ENCODE measurements at places on chromosomes 5 and 9.

- no peak for DNase-seq
Measured at GRCh38 chr9:132752877-132753592, 82.8 kb downstream of the GTF3C4 start.

DNA sequence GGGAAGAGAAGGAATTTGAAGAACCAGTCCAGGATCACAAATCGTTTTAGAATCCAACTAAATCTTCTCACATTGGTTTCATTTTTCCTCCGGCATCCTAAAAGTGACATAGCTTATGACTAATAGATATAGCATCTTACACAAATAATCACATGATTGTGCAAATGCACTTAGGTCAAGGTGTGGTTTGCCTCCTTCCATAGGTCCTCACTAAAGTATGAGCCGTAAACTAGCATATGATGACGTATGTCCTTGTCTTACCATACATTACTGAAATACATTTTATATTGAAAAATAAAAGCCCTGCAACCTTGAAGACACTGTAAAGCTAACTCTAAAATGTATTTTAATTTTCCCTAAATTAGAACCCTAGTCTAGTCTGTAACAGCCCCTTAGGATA lies 362.7 kb upstream of the ADAMTS16 start:
- DNase-seq: no peak

DNA sequence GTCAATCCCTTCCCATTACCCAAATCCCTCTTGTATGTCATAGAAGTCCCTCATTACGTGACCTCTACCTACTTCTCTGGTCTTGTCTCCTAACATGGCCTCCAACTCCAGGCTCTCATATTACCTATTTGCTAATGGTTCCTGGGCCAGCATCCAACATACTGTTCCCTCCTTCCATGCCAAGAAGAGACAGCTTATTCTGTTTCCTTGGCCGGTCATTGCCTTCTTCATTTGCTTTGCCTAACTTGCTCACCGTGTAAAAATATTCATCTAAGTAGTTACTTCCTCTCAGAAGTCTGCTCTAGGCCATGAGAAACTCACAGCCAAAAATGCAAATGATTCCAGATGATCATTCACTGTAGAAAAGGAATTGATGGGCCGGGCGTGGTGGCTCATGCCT lies 8.9 kb upstream of the IL6ST start:
- DNase-seq: no peak

DNA sequence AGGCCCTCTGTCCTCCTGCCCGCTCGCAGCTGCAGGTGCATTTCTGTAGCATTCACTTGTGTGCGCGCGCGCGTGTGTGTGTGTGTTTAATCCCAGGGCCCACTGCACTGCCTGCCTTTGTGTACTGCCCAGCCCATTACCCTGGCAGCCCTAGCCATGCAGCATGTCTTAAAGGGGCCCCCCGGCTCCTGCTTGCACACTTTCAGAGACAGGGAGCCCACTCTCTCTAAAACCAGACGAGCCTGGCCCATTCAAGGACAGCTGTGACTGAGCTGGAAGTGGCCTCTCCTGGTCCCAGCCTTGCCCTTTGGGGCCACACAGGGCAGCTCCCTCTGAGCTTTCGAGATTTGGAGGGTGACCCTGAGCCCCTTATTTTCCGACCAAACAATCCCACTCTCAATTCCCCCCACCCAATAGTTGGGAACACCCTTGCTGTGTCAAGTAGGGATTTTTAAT lies 98.9 kb downstream of the DAB2IP start:
- no peak for DNase-seq

GRCh38 chr9:134534661-134535080 lies 106.9 kb upstream of the COL5A1 start:
- no peak for DNase-seq

DNA sequence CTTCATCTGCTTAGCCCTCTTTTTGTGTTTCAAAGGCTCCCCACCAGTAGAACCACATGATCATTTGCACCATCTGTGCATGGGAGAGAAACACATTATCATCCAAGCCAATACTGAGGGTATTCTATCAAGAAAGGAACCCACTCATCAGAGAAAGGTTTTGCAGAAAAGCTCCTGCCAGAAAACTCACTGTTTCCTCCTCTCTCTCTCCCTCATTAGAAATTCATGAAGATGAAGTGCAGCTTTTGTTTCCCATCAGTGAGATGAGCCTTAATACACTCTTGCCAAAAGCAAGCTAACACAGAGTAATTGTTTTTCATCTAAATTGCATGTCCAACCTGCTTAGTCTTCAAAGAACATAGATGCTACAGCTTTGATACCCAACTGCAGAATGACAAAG lies 142.4 kb upstream of the GRAMD2B start:
- no peak for DNase-seq

GRCh38 chr5:159135896-159136531 lies 36.3 kb upstream of the EBF1 start:
- no peak for DNase-seq

DNA sequence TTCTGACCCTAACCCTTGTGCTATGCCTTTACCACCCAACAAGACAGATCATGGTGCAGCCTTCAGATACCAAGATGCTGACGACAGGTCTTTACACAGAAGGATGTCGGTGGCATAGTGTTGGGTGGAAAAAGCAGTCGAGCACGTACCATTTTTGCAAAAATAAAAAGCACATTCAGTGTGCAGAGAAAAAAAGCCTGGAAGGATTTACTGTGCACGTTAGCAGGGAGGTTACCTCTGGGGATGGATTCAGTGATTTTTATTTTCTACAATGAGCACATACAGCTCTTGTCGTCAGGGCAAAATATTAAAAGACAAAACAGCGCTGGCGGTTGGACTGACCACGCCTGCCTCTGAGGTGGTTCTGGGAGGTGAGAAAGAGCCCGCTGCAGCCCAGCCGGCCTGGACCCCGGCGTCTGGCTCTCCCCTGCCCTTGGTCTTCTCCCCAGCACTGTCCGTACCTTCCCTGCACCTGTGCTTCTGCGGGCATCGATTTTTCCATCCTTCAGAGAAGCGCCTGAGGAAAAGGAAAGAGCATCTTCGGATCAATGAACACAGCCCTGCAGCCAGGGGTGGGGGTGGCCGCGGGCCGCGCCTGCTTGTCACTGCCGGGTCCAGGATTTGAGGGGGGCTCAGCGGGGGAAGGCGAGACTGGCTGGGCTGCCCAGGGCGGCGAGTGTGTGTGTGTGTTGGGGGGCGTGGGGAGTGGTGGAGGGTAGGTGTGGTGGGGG lies 200.0 kb upstream of the IER5L start:
- DNase-seq: no peak

- peak; percentile 82 for DNase-seq
Measured at GRCh38 chr9:90720621-90721265, 78.1 kb upstream of the DIRAS2 start.

GRCh38 chr5:112004867-112005622 lies 248.1 kb upstream of the NREP start:
- no peak for DNase-seq

DNA sequence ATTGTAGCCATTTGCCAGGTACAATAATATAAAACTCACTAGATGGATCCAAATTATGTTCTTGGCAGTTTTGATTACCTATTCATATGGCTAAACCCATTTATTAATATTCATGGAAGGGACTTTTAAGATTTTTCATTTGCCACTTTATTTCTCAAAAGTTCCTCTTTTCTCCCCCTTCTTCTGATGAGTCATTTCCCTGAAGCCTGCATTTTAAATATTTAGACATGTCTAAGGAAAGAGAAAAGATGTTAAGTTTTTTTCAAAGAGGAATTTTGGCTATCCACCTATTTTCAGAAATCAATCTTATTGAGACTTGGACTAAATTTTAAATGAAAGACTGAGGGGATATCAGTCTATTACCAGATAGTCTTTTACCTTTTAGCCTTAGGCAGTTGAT lies 1189.4 kb downstream of the EFNA5 start:
- DNase-seq: no peak

GRCh38 chr9:73565833-73566465 lies 414.3 kb downstream of the ANXA1 start:
- DNase-seq: peak; percentile 10

DNA sequence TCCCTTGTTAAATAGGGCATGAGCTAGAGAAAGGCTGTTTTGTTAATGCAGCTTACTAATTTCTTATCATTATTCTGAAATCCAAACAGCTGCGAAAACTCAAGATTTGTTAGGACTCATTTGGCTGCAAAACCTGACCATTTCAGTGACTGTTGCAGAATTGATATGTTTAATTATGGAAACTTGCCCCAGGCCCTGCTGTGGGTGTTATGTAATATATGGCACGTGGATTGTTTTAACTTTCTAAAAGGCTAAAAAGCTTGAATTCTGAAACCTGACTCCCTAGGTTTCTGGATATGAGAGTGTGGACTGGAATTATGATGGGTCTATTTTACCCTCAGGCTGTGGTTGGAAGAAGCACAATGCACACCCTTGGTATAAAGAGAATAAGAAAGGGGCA lies 4.4 kb downstream of the IL9 start:
- DNase-seq: no peak

- DNase-seq: no peak
Measured at GRCh38 chr5:3786891-3787430, 191.3 kb downstream of the IRX1 start.

- no peak for DNase-seq
Measured at GRCh38 chr5:14457476-14457875, 124.1 kb upstream of the OTULINL start.

- no peak for DNase-seq
Measured at GRCh38 chr9:130187523-130187846, 15.3 kb downstream of the NCS1 start.

DNA sequence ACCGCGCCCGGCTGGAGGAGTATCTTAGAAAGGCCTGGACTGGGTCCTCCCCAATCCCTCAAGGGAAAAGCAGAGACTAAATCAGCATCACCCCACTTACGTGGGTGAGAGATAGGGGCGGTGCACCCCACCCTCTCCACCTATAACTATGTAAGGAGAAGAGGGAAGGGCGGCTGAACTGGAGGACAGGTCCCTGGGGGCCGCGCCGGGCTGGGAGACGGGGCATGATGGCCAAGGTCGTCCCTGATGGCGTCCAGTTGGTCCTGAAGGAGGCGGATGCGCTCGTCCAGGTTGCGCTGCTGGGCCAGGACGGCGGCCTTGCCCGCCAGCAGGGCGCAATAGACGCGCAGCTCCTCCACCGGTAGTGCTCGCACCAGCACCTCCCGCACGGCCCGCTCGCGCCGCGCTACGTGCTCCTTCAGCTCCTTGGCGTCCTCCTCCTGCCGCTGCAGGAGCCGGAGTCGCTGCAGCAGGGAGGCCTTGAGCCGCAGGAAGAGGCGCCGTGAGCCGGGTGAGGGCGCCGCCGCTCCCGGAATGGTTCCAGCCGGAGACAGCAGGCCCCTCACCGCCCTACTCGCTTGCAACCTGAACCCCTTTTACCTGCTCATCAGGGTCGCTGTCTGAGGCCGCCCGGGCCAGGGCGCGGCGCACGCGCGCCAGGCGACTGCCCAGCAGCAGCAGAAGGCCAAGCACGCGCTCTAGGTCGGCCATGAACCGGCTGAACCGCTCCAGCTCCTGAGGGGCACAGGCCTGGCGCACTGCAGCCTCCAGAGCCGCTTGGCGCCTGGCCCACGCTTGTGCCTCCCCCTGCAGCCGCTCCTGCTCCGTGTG lies 7.6 kb downstream of the SHROOM1 start:
- no peak for DNase-seq

- peak; percentile 76 for DNase-seq
Measured at GRCh38 chr9:94928691-94929368, 202.3 kb downstream of the AOPEP start.
